ENCODE measurements at places on chromosomes 2 and 18.

DNA sequence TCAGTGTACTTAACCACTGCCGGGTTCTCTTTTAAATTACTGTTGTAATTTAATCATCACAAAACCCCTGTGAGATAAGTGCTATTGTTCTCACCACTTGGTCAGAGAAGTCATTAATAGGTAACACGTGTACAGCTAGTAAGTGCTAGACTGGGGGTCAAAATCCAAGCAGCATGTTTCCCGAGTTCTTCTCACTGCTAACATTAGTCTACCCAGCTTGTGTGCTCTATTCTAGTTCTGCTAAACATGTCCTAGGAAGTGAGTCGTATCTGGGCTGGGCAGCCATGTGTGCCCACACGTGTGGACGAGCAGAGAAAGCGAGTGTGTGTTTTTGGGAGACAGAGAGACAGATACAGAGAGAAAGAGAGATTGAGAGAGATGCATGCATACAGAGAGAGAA is 94.1 kb downstream of the BIN1 start:
- DNase-seq = no peak

GRCh38 chr2:150866431-150866830 is 379.0 kb upstream of the RND3 start:
- no peak for DNase-seq

DNA sequence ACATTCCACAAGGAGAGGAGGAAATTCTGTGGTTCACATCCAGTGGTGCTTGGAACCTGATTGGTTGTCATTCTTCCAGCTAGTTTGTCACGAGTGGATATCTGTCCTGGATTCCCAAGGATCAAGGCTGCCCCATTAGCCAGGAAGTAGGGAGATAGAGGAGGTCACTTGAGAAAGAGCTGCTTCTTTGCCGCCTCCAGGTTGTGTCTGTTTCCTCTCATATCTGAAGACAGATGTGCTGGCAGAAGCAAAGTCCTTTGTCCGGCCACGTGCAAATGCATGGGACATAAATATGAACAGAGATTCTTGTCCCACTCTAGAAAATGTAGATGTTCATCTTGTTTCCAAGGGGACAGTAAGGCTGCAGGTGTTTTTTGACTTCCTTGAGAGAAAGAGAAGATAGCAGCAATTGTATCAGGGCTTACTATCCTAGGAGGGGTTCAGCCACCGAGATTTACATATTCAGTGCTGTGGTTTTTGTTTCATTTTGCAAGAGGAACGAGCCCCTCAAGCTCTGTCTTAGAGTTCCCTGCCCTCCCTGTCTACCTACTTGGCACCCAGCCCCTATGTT is 174.4 kb downstream of the RPIA start:
- DNase-seq = no peak

DNA sequence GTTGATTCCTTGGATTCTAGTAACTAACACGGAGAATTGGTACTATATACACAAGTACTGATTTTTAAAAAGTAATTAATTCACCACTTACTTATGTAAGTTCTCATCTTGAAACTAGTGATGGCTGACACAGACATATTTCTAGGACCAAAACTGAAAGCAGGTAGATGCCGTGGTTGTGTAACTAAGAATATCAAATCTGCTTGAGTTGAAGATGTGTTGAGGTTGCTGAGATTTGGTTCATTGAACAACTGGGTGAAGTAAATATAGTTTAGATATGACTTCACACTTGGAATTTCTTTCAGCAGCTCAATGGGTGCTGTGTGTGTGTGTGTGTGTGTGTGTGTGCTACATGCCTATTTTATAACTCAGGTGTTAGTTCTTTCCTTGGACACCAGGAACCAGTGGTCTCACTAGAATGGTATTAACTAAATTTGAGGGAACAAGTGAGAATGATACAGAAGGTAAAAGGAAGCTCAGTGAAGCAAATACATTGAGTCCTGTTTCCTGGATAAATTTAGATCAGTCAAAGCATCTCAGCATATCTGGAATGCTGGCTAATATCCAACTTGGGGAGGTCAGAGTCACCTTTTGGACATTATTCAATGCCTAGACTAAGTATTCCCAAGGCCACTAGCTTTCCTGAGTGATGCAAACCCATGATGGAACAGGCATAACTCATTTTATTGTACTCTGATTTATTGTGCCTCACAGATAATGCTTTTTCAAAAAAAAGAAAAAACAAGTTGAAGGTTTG is 110.7 kb upstream of the ZEB2 start:
- no peak for DNase-seq

- no peak for DNase-seq
Measured at GRCh38 chr2:147909178-147909577, 64.3 kb downstream of the ACVR2A start.

All from NCI-H1105 (cell line).